ENCODE measurements at places on chromosomes 7 and 10.

DNA sequence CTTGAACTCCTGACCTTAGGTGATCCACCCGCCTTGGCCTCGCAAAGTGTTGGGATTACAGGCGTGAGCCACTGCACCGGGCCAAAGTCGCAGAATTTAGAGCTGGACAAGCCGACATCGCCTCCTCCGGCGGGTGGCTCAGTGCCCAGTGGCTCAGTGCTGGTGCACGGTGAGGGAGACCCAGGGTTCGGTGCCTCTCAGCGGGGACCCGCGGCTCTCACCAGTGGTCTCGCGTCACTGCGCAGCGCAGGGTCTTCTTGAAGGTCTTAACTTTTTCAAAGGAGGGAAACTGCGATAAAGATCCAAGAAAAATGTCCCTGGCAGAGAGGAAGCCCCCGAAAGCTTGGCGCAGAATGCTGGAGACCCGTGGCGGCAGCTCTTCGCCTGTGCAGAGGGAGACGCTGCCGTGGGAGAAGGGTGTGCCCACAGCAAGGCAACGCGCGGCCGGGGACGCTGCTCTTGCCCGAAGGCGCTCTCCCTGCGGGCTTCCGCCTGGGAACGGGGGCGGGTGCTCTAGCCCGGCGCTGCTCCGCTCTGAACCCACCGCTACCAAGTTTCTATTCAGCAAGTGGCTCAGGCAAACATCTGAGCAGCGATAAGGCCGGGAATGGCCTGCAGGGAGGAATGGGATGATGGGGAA is 324.3 kb downstream of the DNAJB6 start:
- no peak for DNase-seq

DNA sequence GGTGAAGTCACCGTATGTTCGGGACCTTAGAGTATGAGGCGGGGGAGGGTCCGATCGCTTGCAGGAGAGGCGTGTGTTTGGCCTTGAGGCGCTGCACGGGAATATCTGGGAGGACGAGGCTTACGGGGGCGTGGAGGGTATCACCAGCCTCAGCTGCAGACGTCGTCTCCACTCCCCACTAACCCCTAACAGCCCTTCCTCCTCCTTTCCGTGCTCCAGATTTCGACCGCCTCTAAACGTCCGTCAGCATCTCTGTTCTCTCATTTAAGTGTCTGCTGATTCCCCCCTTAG is 23.5 kb upstream of the ZNF12 start:
- no peak for DNase-seq

- DNase-seq: no peak
Measured at GRCh38 chr10:75079436-75080083, 31.9 kb upstream of the SAMD8 start.

GRCh38 chr7:156463280-156463679 is 177.3 kb upstream of the RNF32 start:
- no peak for DNase-seq

GRCh38 chr7:158956805-158957509 is 100.6 kb downstream of the DYNC2I1 start:
- DNase-seq: no peak

- DNase-seq: no peak
Measured at GRCh38 chr10:28181478-28182096, 121.3 kb downstream of the MPP7 start.

All from RCC 7860 (cell line).